CD4-positive, alpha-beta T cell (primary cell): ENCODE measurements at places on chromosomes 16 and 17. TPM values are rescaled to one million over a fixed set of nuclear protein-coding genes. Genes with fewer than 3 reads are reported as not detected.

The RHBDF2 gene
- 22.6 TPM for total RNA-seq

GRCh38 chr17:60333628-60334031 is 58.3 kb downstream of the USP32 start:
- no peak for DNase-seq

DNA sequence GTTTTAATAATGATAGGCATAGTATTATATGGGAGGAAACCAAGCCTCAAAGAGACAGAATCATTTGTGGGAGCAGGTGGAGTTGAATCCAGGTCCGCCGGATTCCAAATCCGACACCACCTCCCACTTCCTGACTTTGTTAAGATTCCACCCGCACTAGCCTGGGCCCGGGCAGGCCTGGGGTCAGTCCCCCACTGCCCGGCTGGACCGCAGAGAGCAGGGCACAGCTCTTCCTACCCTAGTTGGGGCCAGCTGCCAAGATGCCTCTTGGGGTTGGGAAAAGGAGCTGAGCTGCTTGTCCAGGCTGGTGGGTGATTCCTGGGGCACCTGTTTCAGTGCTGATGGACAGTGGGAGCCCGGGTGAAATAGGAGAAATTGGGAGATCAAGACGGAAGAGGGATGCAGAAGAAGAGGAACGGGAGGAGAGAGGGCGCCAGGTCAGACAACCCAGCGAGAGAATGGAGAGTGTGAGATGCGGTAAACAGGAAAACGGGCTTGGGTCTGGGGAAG is 53.9 kb downstream of the OR1D5 start:
- no peak for DNase-seq

The PGAP6 gene
- 63.7 TPM for total RNA-seq

- no peak for DNase-seq
These were observed 27.0 kb downstream of the MYO1D start for GRCh38 chr17:32849879-32850278.

DNA sequence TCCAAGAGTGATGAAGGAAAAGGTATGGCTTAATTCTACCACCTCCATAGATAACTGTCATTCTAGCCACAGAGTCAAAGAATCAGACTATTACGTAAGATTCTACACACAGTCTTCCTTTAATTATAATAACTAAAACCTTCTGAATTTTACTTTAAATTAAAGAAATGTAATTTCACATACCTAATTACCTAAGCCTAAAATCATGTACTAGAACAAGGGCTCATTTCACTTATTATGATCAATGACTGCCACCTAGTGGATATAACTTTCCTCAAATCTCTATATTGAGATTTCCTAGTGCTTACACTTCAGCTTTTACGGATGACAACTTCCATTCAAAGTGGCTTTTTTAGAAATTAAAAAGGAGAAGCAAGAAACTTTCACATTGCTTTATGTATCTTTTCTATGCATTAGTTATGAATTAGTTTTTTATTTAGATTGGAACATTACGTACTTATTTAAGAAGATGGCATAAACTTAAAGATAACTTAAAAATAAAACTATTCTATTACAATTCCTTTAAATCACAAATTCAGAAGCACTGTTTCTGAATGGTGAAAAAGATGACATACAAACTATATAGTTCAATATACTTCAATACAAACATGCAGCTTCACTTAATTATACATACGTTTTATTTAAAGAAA is 18.2 kb upstream of the ABCA10 start:
- DNase-seq: no peak

- peak; percentile 67 for DNase-seq
These were observed 2.7 kb downstream of the NDUFAF8 start for GRCh38 chr17:81241648-81242420.
